ENCODE measurements at places on chromosomes 6 and 20. TPM values are rescaled to one million over a fixed set of nuclear protein-coding genes. Genes with fewer than 3 reads are reported as not detected.

DNA sequence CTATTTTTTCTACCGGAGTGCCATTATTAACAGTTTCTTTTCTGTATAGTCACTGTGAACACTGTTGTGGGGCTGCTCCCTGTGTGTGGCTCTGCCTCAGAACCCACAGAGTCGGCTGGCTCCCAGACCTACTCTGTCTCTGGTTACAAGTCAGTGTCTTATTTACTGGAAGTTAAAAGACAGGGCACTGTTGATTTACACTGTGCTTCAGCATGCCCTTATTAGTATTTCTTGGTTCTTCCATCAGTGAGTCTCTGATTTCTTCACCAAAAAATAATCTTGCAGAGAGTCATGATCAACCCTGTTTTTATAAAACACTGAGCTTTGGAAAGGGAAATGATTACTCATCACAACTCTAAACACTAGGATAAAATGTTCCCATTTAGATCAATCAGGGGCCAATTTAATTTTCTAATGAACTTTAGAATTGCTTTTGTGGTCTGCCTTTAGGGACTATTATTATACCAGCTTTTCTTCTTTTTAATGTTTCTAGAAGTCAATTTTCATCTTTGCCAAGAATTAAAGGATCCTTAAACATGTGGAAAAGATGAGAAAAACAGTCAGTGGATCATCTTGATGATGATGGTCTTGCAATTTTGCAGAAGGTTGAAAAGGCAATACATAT lies 92.6 kb downstream of the UTRN start:
- no peak for DNase-seq

Gene TNXB
- polyA plus RNA-seq: 4.4 TPM

Gene CST2
- not detected for polyA plus RNA-seq

DNA sequence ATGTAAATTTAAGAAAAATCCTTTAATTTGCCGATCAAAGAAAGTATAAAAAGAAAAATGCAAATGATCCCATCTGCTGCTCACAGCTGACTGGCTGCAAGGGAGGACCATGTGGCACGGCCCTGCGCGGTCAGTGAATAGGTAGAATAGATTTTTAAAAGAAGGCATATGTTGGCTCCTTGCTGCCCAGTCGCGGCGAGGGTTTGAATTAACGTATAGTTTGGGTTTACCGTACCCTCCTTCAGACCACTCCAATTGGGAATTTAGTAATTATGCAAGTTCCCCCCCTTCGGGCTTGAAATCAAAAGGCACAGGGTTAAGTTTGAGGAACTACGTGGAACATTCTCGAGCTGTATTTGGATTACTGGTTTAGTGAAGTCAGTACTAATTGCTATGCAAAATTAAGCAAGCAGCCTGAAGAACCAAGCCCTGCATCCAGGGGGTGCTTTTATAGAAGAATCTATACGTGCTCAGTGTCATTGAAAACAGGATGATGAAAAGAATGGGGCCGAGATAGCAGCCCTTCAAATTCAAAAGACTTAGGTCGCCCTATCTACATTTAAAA lies 1.1 kb upstream of the BEND3 start:
- peak; percentile 39 for DNase-seq

- DNase-seq: no peak
Observed at GRCh38 chr20:4569092-4569491, 152.6 kb upstream of the PRND start.

DNA sequence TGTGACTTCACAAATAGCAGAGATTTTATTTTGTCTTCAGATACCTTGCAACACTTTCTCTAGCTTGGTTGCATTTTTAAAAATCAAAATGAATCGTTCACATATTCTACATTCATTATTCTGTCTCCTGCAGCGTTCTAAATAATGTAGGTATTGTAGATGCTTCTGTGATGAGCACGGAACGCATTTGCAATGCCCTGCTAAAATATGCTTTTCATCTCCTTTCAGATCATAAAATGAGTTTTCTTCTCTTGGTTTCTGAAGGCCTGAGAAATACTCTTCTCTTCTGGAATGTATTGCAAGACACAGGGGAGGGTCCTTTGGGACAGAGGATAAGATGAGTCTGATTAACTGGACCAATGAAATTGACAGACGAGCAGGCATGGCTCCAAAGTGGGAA lies 390.7 kb downstream of the PREX1 start:
- DNase-seq: no peak

Gene NMBR
- polyA plus RNA-seq: not detected

Gene RBPJL
- polyA plus RNA-seq: not detected

DNA sequence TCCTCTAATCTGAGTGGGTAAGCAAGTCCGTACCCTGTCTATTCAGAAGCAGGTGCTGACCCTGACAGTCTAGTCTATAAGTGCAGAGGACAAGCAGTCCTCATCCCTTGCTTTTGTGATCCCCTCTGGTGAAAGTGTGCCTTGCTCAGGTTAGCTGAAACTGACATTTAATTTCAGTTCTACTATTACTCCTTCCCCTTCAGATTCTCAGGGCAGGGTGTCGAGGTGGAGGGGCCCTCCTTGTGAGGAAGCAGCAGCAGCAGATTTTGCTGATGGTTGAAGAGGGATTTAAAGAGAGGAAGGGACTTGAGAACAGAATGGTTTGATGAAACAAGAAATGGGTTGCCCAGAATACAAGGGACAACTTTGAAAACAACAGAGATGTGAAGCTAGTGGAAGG lies 309.3 kb downstream of the CLIC5 start:
- no peak for DNase-seq

GRCh38 chr20:25050082-25050481 lies 7.9 kb downstream of the ACSS1 start:
- no peak for DNase-seq

DNA sequence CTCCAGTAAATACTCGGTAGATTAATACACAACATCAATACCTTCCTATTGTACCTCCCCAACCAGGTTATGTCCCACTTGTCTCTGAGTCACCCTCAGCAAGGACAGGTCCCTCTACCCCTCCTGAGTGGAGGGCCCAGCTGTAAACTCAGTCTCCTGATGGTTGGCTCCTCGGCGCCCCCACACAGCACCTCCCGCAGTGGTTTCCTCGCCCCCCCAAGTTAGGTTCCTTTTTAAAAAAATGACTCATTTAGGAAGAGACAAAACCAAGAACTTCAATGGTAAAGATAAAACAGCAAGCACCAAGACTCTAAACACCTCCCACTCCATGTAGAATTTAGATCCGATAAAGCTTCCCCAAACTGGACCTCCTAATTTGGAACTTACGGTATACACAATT lies 83.5 kb downstream of the TRERF1 start:
- DNase-seq: no peak

- DNase-seq: no peak
Observed at GRCh38 chr6:96227135-96227534, 211.4 kb downstream of the FUT9 start.

DNA sequence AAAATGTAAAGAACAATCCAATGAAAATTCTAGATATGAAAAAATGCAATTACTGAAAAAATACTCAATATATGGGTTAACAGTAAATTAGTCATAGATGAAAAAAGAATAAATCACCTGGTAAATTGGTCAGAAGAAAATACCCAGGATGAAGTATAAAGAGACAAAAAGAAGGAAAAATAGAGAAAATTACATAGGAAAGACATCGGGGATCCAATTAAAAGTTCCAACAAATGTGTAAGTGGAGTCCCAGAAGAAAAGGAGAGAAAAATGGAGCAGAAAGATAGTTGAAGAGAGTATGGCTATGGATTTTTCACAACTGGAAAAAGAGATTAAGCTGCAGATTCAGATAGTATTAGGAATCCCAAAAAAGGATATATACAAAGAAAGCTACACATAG lies 18.7 kb upstream of the UFL1 start:
- DNase-seq: no peak

DNA sequence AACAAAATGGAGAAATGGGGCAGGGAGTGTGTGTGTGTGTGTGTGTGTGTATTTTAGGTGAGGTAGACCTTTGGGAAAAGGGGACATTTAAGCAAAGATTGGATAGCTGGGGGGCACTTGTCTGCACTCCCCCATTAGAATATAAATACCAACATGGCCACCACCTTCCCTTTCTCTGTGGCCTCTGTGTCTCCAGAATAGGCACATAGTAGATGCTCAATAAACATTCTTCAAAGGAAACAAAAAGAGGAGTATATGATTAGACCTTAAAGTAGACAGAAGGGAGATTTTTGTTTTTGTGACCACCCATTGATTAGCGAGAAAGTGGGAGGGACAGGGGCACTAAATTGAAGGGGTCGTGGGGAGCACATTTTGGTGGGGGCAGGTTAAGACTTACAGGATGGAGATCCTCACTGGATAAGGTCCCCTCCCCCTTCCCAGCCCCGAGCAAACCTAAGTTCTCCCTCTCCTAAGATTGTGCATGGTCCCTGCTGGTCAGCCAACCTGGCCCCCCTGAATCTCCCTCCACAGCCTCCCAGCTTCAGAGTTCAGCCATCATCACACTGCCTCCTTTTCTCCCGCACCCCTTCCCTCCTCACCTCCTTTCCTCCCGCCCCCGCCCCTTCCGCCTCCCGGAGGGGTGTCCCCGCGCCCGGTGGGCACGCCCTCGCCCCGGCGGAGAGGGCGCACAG lies 514 bp upstream of the TSHZ2 start:
- no peak for DNase-seq

DNA sequence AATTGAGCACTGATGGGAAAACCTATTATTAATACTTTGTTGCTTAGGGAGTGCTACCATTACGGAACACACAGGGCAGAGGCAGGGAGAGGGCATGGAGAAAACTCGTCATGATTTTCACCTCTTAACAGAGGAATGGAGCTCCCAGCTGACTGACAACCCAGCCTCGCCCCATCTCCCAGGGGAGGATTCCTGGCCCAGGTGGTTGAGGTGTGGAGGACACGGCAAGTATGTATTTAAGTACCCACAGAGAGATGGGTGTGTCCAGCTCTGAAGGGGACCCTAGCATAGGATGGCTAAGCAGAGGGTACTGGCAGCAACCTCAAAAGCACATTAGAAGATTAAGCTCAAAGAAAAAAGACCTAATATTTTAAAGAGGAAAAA lies 261.9 kb upstream of the MOCS1 start:
- no peak for DNase-seq

DNA sequence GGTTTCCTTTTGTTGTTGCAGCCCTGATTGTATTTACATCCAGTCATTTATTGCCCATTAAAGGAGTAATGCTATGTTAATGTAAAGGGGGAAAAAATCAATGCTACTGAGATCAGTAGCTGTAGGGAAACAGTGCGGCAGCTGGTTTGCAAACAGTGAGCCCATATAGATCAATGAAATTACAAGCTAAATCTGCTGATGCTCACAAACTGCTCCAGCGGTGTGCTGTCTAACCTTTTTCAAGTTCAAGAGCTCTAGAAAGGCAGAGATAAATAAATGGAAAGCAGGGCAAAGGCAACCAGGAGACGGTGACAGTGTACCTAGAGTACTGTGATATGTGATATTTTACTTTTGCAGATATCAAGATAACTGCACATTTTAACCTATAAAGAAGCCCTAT lies 449.0 kb upstream of the MMS22L start:
- DNase-seq: no peak

Gene EFCAB8
- not detected for polyA plus RNA-seq

Gene APCDD1L
- 0.04 TPM for polyA plus RNA-seq

GRCh38 chr6:19845266-19846041 lies 8.3 kb downstream of the ID4 start:
- DNase-seq: no peak

Gene OR2H2
- polyA plus RNA-seq: not detected

- no peak for DNase-seq
Observed at GRCh38 chr6:155313602-155314091, 637 bp downstream of the TFB1M start.

- no peak for DNase-seq
Observed at GRCh38 chr6:156348424-156348823, 428.8 kb upstream of the ARID1B start.

DNA sequence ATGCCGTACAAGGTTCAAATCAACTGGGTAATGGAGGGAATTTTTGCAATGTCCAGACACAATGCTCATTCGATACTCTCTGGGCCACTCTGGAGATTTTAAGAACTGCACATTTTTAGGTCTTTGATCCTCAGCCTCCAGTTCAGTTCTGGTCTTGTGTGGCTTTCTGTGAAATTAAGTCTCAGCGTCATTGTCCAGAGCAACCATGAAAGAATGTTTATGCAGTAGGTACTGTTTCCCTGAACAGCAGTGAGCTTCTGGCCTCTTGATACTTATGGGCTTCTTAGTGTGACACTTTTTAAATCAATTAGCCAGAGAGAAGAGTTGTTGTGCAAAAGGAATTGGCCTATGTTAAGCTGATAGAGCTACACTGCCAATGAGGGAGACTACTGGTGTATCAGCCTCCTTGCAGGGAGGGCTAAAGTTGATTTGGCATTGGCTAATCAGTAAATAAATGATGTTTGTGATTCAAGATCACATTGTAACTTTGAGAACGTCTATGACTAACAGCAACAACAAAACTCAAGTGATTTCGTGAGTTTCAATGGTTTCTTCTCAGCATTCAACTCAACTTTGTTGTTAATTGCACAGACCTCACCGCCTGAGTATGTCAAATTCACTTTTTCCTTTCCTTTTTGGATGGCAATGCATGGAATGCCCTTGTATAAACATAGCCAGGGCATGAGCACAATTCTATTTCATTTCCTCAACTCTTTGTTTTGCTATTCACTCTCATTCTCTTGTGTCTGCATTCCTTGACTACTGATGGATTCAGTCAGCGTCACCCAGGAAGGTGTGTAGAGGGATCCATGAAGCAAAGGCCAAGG lies 85.1 kb downstream of the GJA1 start:
- no peak for DNase-seq

Gene ARMC2
- 0.94 TPM for polyA plus RNA-seq

Measured in liver (tissue), 10 donors.